ENCODE measurements at places on chromosomes 4 and X. TPM values are rescaled to one million over a fixed set of nuclear protein-coding genes. Genes with fewer than 3 reads are reported as not detected.

DNA sequence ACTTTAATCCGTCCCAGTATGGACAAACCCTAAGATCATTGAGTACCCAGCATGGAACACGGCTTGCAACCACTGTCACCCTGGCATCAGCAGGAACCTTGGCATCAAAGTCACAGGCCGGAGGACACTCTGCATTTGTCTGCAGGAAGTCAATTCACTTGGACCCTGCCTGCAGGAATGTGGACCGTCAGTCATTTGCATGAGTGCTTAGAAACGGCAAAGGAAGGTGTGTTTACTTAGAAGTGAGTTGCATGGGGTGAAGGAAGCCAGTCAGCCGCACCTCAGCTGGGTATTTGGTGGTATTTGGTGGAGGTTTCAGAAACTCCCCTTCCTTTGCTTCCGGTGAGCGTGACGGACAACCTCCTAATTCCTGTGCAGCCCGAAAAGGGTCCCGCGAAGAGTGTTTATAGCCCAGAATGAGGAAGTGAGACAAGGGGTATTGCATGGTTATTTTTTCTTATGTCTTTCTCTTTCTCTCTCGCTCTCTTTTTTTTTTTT lies 15.5 kb downstream of the P2RY8 start:
- no peak for DNase-seq

GRCh38 chr4:109321232-109321631 lies 18.8 kb upstream of the COL25A1 start:
- DNase-seq: no peak

GRCh38 chr4:157048248-157048647 lies 27.7 kb upstream of the GLRB start:
- DNase-seq: peak; percentile 28

PPARGC1A gene
- total RNA-seq: 0.24 TPM

SPARCL1 gene
- 0.39 TPM for total RNA-seq

GRCh38 chr4:152090543-152090942 lies 329.7 kb upstream of the GATB start:
- peak; percentile 77 for DNase-seq

- no peak for DNase-seq
Observed at GRCh38 chr4:5084911-5085475, 33.7 kb downstream of the STK32B start.

DNA sequence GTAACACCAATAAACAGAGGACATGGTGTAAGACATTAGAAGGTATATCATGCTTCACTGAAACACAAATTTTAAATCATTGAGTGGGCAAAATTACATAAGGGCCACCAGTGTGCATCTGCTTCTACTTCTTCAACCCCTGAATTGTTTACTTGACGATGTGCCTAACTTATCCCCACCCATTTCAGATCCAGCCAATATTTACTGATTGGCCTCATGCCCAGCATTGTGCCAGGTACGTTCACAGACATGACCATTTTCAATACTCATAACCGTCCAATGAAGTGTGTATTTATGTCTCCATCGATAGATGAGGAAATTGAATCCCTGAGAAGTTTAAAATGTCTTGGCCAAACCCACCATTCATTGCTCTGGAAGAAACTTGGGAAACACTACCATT lies 208.3 kb upstream of the MID1 start:
- DNase-seq: no peak

DNA sequence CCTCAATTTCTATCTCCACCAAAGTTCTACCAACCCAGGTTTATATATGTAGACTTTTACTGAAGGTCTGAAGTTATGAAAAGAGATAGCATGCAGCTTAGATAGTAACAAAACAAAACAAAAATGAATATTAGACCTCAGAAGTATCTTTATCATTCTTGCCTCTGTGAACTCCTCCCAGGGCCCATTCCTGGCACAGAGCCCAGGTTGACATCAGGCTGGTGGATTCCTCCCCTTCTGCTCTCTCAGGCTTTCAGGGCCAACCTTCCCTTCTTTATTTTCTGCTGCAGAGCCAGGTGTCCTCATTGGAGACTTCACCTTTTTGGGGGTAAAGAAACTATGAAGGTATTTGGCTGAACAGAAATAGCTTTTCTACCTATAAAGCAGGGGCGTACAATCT lies 112.8 kb upstream of the PITX2 start:
- DNase-seq: no peak

GRCh38 chr4:98518559-98519267 lies 139.7 kb downstream of the TSPAN5 start:
- no peak for DNase-seq

GRCh38 chr4:102387552-102388150 lies 42.4 kb upstream of the SLC39A8 start:
- no peak for DNase-seq

DNA sequence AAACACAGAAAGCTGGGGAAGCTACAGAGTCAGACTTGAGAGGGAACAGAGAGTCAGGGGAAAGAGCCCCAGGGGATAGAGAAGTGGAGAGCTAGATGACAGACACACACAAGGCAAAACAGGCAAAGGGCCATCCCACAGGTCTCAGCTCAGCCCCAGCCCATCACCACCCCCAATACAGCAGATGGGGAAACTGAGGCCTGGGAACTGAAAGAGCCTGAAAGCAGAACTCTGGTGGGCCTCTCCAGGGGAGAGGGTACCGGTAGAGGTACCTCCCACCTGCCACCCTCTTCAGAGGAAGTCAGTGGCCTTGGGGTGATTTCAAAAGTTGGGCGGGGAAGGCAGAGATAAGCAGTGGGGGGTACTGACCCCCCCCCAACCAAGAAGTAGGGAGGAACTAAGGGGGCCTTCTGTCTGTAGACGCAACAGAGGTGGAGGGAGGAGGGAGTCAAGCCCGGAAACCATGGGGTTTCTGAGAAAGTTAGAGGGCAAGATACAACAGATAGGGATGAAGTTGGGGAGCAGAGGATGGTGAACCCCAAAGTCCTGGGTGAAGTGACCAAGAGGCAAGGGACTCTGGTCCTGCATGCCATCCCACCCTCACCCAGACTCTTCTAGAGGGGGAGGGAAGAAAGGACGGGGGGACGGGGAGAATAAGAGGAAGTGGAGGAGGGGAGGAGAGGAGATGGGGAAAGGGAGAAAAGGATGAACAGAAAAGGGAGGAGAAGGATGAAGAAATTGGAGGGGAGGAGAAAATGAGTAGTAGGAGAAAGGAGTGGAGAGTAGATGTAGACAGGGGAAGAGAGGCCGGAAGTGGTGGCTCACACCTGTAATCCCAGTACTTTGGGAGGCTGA lies 3.2 kb downstream of the GATA1 start:
- no peak for DNase-seq

DNA sequence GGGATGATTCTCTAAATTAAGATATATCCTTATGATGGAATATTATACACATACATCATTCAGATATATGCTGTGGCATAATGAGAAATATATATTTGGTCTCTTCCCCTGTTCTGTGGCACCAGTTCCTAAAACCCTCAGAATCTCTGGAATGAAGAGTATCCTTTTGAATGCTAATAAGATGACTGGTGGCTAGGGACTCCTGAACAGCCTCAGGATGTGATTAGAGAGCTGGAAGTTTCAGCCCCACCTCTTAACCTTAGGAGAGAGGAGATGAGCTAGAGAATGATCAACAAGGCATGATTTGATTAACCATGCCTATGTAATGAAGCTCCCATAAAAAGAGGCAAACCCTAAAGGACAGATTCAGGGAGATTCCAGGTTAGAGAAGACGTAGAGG lies 632.0 kb downstream of the IQCM start:
- no peak for DNase-seq

GRCh38 chr4:82247629-82248028 lies 126.2 kb downstream of the HNRNPD start:
- no peak for DNase-seq

- peak; percentile 47 for DNase-seq
Observed at GRCh38 chrX:1803741-1804140, 188.9 kb downstream of the ASMT start.

DNA sequence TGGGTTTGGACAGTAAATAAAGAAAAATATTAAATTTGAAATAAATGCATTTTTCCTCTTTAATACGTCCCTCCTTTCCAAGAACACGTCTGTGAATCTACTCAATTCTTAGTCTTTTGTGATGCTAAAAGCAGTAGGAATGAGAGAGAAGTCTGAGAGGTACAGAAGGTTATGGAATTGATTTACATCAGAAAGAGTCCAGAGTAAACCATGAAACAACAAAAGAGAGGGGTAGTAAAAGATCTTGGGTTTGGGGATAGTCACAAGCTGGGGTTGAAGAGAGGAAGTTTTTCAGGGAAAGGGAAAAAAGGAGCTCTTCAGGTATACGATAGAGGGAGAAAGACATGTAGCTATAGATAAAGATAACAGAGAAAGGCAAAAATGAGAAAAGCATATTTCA lies 215.4 kb downstream of the RAB28 start:
- no peak for DNase-seq

PITX2 gene
- 0.48 TPM for total RNA-seq

- no peak for DNase-seq
Observed at GRCh38 chr4:8326206-8326605, 56.7 kb downstream of the HTRA3 start.

DNA sequence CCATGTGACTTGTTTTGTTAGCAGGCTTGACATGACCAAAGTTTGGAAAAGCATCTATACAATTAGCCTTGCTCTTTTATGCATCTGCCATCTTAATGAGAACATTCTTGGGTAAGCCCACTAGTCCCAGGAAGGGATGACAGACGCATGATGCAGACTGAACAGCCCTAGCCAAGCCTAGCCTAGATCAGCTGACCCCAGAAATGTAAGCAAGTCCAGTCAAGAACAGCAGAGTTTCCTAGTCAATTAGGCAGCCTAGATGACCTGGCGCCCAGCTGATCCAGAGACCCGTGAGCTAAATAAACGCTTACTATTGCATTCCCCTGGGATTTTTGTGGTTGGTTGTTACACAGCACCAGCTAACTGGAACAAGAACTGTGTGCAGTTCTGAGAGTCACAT lies 457.9 kb downstream of the BCOR start:
- DNase-seq: no peak

DNA sequence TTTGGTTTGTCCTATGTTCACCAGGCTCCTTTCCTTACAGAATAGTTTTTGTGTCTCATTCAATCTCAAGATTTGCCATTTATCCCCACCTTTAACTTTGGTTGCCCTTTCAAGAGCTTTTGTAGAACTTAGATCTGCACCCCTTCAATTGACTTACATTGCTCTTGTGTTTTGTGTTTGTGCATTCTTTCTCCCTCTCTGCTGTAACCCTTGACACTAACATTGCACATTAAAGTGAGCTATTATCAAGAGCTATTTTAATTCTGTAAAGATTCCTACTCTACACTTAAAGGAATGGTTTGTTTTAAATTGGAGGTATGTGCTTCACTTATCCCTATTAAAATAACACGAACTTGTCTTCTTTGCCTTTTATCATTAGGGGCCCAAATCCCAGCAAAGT lies 65.3 kb downstream of the CDS1 start:
- no peak for DNase-seq

- no peak for DNase-seq
Observed at GRCh38 chr4:56986192-56986591, 7.5 kb downstream of the POLR2B start.

- peak; percentile 12 for DNase-seq
Observed at GRCh38 chr4:98577956-98578355, 80.5 kb downstream of the TSPAN5 start.

DNA sequence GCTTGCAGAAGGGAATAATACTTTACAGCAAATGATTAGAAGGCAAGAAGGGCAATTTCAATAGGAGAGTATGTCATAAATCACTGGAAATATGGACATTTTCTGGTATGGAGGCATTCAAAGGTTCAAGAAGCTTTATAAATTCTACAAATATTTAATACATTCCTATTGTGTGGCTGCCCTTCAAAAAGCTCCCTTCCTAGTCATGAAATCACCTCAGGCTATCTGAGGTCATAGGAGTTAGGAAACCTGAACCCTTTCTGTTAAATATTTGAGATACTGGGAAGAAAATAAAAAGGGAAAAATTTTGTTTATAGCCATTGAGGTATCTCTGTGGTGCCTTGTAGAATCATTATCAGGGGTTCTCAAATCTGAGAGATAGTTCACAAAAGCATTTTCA lies 316.8 kb upstream of the EMCN start:
- DNase-seq: no peak

DNA sequence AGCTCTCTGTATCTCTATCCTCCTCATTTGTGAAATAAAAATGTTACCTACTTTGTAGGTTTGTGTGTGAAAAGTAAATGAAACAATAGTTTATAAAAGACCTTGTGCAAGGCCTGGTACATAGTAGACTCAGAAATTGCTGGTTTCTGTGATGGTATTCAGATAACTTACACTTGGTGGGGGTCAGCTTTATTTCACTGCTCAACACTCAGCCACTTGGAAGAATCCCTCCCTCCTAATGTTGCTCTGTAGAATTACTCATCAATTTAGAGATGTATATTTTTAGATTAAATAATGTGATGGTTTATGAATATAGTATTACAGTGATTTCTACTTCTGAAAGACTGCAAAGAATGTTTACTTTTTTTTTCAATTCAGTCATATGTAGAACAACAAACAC lies 32.7 kb downstream of the SMARCAD1 start:
- DNase-seq: no peak

PLA2G12A gene
- 9.1 TPM for total RNA-seq

CDK16 gene
- 179 TPM for total RNA-seq

- no peak for DNase-seq
Observed at GRCh38 chrX:131975851-131976250, 47.3 kb upstream of the STK26 start.

MAGEE1 gene
- 1.3 TPM for total RNA-seq

- peak; percentile 21 for DNase-seq
Observed at GRCh38 chrX:95764972-95765451, 919.6 kb upstream of the DIAPH2 start.

DNA sequence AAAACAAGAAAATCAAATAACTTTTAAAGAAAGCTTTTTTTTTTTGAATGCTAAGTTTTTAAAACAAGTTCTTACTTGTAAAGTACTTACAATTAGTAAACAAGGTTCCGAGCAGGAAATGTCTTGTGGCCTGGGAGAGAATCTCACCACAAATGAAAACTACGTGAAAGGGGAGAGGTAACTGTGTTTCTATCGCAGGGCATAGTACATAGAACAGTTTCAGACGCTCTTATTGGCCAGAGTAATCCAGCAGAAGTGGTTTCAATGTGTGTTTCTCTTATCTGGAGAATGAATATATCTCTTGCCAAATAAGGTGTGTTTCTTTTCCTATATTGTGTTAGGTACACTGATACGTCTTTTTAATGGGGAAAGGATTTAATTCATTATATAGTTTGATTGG lies at the start of gene PLAC8:
TSS of gene PLAC8 (minus strand) at position 154 of the 400 bp plus-strand sequence. CDS start 6,808 bp downstream, outside the sequence.
- DNase-seq: no peak

DNA sequence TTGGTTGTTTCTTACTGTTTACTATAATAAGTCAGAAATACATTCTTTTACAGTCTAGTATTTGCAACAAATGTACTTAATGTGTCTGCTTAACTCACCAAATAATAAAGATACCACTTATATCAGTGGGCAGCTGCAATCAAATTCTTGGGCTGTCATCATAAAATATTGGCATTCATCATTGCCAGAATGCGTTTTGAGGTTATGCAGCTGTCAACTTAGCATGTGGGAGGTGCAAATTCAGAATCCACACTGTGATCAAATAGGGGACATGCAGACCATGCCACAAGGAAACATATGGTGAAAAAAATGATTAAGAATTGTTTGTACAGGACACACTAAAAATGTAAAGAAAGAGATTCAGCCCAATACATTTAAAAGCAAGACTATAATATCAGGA lies 86.5 kb downstream of the HCCS start:
- no peak for DNase-seq

Measured in RPMI7951 (cell line).